ENCODE measurements at places on chromosomes 16 and 17. TPM values are rescaled to one million over a fixed set of nuclear protein-coding genes. Genes with fewer than 3 reads are reported as not detected.

The MT1G gene
- 30.1 TPM for total RNA-seq

The CD7 gene
- 184 TPM for total RNA-seq

The OGFOD1 gene
- 50.6 TPM for total RNA-seq

The RNF151 gene
- total RNA-seq = not detected

The ABI3 gene
- 44.0 TPM for total RNA-seq

The PER1 gene
- total RNA-seq = 20.4 TPM

The TBC1D3H gene
- total RNA-seq = not detected

The SOX15 gene
- 0.50 TPM for total RNA-seq

The UNK gene
- 29.3 TPM for total RNA-seq

The ALOX12 gene
- not detected for total RNA-seq

The SLC35G6 gene
- total RNA-seq = not detected

The OSBPL7 gene
- 34.3 TPM for total RNA-seq

The PARD6A gene
- total RNA-seq = 10.1 TPM
